ENCODE measurements at places on chromosomes 3 and 15.

DNA sequence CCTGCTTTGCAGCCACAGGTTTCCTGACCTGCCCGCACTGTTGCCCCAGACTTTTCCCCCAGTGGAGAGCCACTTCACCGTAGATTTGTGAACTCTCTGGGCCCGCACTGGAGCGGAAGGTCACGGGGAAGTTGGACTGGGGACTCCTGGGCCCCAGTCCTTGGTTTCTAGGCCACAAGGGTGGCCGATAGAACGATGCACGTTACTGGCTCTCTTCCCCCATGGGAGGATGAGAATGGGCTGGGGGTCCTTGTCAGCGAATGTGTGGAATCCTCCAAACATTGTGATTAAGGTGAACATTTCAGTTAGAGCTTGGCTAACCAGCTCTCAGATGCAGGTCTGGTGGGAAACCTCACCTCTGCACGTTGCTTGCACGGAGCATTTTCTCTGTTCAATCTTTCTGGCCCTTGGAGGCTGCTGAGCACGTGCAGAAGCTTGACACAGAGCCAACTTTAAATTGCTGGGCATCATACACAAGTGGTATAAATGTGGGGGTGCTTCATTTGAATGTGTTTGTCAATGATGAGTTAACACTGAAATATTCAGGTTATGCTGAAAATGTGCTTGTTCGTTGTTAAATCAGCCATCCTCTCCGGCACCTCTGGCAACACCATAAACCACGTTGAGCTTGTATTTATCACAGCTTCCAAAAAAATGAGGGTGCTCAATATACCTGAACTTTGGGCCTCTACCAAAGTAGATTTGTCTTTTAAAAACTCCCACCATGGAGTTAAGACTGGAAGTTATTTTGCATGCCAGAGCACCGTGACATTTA is 976 bp downstream of the DIS3L start:
- DNase-seq = peak; percentile 97

DNA sequence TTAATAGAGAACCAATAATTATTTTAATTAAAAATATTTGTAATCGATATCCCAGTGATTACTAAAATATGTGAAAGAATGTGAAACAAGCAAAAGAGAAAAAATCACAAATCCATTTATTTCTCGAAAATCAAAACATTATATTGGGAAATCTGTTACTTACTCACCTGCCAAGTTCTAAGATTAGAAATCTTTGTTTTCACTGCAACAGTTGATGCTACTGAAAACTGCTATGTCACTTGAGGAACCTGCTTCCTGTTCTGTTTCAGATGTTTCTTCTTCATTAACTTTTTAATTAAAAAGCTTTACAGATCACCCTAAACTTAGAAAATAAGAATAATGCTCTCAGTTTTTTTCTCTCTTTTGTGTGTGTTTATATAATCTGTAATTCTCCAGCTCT is 13.7 kb upstream of the DPH6 start:
- no peak for DNase-seq

DNA sequence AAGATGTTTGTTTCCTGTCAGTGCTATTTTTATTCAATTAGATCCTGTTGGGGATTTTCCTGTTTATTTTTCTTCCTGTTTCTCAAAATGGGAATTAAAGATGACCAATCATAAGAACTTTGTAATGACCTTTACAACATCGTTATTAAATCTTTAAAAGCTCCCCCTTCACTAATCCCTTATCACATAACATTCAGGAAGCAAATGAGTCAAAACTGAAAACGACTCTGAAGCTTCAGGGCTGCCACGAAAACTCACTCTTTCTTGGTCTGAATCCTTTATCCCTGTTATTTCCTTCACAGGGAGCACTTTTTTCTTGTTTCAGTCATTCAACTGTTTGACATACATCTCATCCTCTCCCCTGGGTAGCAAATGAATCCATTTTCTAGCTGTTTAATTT is 75.8 kb upstream of the MB21D2 start:
- no peak for DNase-seq

DNA sequence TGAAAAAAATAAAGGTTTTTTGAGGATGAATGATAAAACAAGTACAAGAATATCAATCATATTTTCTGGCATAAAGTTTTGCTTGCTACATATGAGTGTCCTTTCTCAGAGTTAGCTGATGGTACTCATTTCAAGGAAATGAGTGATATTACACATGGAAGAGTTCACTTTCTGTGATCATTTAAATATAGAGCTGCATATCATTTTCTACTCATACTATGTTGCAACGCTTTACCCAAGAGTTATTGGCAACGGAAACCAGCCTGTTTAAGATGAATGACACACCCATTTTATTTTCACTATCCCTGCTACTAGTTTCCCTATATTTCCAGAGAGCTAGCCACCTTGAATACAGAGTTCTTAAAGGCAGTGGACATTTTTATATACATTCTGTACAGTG is 35.4 kb upstream of the RBMS3 start:
- no peak for DNase-seq

DNA sequence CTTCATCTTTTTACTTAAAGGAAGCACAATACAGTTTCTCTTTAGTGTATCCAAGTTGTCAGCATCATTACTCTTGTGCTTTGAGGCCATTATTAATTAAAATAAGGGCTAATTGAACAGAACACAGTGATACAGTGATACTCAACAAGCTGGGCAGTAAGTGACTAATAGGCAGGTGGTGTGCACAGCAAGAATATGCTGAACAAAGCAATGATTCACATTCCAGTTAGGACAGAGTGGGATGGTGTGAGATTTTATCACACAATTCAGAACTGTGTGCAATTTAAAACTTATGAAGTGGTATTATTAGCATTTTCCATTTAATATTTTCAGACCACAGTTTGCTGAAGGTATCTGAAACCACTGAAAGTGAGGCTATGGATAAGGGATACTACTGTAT is 116.9 kb downstream of the PLOD2 start:
- no peak for DNase-seq

- no peak for DNase-seq
These were observed 61.4 kb upstream of the ZBTB38 start for GRCh38 chr3:141306922-141307321.

DNA sequence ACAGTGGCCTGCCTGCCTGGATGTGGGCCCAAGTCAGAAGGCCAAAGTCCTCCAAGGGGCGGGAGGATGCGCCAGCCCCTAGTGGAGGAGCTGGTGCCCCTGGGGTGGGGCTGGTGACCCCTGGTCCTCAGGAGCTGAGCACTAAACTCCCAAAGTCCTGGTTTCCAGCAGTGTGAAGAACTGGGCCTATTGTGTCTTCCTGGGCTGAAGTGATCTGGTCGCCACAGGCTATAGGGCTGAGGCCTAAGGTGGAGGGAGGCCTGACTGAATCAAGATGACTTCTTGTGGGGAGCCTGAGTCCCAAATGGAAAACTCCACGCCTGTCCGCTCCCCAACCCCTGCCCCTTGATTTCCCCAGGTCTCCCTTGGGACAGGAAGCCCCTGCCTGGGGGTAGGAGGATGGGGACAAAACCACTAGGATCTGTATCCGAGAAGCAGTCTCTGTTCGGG is 753 bp upstream of the FES start:
- no peak for DNase-seq

DNA sequence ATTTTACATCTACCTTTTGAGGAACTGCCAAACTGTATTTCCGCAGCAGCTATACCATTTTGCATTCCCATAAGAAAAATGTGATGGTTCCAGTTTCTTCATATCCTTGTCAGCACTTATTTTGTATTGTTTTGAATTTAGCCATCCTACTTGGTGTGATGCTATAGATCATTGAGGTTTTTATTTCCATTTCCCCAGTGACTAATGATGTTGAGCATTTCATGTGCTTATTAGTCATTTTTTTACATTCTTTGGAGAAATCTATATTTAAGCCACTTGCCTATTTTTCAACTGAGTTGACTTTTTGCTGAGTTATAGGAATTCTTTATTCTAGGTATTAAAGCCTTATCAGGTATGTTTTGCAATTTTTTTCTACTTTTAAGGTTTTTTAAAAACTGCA is 347.6 kb upstream of the RARB start:
- peak; percentile 44 for DNase-seq

- DNase-seq = no peak
These were observed 386.8 kb upstream of the PLSCR5 start for GRCh38 chr3:146991907-146992306.

DNA sequence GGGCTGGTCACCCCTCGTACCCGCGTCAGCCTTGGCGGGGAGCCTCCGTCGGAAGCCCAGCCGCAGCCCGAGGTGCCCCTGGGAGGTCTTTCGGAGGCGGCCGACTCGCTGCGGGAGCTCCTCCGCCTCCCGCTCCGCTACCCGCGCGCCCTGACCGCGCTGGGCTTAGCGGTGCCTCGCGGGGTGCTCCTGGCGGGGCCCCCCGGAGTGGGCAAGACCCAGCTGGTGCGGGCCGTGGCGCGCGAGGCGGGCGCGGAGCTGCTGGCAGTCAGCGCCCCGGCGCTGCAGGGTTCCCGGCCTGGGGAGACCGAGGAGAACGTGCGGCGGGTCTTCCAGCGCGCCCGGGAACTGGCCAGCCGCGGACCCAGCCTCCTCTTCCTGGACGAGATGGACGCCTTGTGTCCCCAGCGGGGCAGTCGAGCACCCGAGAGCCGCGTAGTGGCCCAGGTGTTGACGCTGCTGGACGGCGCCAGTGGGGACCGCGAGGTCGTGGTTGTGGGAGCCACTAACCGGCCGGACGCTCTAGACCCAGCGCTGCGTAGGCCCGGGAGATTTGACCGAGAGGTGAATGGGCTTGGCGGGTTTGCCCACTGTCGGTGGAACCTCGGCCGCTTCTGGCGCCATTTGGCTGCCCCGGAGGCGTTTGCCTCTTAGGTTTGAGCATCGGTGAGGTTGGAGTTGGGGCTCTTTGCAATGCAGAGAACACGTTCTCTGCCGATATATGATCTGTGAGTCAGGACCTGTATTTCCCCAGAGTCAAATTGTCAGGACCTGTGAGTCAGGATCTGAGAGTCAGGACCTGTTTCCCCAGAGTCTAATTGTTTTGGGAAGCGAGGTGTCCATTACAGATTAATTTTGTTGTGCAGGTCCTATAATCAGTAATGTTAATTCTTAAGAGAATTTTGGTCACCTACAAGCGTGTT is 24.9 kb upstream of the GATM start:
- DNase-seq = peak; percentile 92

DNA sequence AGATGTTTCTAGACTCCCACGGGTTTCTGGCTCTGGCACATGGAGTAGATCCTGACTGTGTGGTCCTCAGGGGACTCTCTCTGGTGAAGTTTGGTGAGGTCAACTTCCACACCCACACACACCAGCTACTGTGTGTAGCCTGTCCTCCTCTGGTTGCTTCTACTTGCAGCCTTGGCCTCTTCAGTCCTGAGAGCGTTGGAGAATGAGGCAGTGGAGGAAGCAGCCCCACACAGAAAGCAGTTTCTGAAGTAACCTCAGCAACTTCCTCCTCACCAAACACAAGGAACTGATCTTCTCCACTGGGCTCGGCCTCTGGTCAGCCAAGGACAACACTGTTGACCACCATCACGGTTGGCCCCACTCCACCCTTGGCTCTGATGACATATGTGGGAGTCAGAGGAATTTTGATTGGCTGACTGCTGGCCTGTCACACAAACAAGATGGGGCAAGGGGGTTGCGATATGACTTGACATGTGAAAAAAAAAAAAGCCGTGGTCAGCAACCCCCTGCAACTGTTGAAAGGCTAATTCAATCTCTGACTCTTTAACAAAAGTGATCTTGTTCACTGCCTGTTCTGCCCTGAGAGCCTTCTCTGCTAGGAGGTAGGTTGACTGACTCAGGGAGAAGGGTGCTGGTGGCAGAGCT is 19.6 kb downstream of the CD86 start:
- no peak for DNase-seq

DNA sequence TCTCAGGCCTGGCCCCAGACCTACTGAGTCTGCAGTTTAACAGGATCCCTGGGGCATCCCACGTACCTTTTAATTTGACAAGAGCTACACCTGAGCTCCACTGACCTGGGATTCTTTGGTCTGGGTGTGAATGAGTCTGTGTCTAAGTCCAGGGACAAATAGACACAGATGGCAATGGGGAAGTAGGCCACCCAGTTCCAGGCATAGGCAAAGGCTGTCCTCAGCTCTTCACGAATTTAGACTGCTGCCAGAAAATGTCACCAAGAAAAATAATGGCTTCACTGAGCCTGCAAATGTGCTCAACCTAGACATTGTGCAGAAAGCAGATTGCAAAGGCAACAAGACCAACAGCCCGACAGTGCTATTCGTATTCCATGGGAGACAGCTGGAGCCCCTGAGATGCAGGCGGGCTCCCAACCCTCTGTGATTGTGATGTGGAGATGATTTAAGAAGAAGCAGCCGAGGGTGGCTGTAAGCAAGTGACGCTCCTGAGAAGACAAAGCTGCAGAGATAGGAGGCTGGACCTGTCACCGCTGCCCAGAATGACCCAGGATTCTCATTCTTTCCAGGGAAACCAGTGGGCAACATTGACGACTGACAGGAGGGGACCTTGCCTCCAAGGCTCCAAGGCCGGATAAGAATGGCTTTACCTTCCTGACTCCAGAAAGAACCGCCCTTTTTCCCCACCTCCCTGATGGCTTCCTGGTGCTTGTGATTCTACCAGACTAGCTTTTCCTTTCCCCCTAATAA is 39.8 kb upstream of the IREB2 start:
- no peak for DNase-seq

GRCh38 chr3:77690284-77690845 is 650.5 kb downstream of the ROBO2 start:
- DNase-seq = no peak

- no peak for DNase-seq
These were observed 70.8 kb downstream of the ABTB1 start for GRCh38 chr3:127743351-127744252.

GRCh38 chr3:193016437-193016901 is 98.8 kb upstream of the MB21D2 start:
- no peak for DNase-seq

- DNase-seq = no peak
These were observed 165.1 kb upstream of the COL8A1 start for GRCh38 chr3:99473321-99473751.

- DNase-seq = no peak
These were observed 11.5 kb downstream of the CPNE9 start for GRCh38 chr3:9715136-9715535.

GRCh38 chr3:129606636-129607390 is at the start of gene PLXND1:
Gene PLXND1, minus strand, starts transcription at chr3:129606676. Its CDS starts 37 bp downstream, at chr3:129606639.
- DNase-seq = peak; percentile 61

Data from RKO (cell line).